ENCODE measurements at places on chromosomes 12 and 14.

- DNase-seq, result no peak
Measured at GRCh38 chr12:125892276-125892675, 827.0 kb downstream of the AACS start.

DNA sequence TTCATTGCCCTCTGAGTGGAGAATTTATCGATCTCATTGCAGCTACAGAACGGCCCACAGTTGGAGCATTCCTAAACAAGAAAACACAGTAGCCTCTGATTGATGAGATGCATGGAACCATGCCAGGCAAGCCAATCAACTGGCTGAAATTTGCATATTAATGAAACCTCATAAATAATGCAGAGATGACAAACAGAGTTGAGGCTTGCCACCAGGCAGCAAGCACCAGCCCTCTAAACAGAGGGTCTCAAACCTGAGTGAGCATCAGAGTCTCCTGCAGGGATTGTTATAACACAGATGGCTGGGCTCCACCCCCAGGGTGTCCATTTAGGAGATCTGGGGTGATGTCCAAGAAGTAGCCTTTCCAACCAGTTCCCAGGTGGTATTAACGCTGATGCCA, 60.9 kb upstream of the CMKLR1 start:
- DNase-seq, result no peak

- DNase-seq, result no peak
Measured at GRCh38 chr12:93707836-93708235, 30.7 kb downstream of the CRADD start.

DNA sequence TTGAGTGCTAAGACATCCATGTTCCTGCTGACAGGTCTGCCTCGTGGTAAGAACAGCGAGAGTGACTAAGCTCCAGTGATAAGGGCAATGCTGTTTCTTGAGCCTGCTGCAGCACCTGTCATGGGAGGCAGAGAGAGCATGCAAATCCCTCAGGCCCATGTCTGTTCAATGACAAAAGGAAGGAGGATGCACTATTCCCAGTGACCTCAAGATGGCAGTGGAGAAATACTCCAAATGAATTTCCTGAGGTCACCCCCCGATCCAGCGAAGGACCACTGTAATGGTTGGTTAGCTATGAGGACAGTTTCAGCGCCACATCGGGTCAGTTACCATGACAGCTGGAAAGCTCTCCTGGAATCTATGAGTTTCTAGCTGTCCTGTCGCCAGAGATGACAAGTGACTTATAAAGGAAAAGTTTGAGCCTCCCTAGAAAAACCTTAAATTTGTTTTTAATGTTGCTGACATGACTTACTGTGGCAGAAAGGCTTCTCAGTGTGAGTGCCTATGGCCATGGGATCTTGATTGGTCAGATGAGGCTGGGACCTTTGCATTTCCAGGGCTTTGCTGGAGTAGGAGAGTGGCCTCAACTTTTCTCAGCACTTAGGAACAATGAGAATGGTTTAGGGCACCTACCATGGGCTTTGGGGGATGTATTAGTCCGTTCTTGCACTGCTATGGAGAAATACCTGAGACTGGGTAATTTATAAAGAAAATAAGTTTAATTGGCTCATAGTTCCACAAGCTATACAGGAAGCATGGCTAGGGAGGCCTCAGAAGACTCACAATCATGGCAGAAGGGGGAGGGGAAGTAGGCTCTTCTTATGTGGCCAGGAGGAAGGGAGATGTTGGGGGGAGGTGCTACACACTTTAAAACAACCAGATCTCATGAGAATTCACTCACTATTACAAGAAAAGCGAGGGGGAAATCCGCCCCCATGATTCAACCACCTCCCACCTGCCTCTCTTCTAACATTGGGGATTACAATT, 88.0 kb upstream of the TMEM260 start:
- DNase-seq, result peak; percentile 16

DNA sequence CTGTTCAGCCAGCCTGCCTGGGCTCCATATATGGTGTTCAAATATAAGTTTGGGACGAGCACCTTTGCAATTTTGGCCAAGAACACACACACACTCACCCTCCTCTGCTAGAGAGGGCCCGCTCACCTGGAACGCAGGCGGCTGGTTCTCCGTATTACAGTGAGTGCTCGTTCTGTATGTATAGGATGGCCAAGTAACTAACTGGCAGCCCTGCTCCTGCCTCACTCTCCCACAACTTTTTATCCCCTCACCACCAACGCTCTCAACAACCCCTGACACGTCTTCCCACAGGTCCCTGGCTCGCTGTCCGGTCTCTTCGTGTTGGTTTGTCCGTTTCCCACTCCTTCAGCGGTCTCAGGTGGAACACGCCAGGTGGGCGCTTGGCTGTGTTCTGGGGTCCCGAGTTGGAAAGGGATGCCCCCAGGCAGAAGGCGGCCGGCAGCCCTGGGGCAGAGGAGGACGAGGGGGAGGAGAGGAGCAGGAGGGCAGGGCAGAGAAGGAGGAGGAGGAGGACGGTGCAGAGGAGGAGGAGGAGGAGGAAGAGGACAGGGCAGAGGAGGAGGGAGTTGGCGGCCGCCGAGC, 398 bp upstream of the MSRB3 start:
- DNase-seq, result no peak

DNA sequence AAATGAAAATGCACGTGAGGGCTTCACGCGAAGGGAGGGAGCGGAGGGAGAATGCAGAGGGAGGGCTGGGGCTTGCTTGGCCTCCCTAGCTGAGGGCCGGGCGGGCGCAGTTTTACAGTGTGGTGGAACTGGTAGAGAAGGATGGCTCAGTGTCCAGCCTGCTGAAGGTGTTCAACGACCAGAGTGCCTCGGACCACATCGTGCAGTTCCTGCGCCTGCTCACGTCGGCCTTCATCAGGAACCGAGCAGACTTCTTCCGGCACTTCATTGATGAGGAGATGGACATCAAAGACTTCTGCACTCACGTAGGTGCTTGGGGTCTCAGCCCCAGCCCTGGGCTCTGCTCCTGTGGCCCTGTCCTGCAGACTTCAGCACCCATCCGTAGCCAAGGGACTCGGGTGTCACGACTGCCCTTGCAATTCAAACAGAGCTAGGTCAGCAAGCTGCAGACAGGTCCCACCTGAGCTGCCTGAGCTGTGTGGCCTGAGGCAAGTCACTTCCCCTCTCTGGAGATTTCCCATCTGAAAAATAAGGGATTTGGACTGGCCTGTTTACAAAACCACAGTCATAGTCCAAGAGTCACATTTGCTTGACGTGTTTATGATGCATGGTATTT, 18.4 kb downstream of the OTUB2 start:
- no peak for DNase-seq

DNA sequence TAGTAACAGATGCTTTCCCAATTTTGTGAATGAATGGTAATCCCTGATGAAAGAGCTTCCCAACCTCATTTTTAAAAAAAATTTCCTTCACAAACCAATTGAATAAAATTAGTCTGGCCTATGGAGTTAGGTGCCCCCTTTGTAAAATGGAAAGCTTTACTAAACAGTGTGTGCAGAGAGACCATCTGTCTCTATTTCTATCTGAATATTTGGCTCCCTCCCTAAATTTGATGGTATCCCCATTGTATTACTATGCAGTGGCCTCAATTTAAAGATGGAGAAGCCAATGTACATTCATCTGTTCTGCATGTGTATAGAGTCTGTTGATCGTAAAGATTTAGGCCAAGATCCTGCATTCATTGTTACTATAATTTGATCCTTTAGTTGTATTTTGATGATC, 397.7 kb upstream of the RGS6 start:
- no peak for DNase-seq

- peak; percentile 87 for DNase-seq
Measured at GRCh38 chr14:76772300-76773187, 11.3 kb downstream of the VASH1 start.

DNA sequence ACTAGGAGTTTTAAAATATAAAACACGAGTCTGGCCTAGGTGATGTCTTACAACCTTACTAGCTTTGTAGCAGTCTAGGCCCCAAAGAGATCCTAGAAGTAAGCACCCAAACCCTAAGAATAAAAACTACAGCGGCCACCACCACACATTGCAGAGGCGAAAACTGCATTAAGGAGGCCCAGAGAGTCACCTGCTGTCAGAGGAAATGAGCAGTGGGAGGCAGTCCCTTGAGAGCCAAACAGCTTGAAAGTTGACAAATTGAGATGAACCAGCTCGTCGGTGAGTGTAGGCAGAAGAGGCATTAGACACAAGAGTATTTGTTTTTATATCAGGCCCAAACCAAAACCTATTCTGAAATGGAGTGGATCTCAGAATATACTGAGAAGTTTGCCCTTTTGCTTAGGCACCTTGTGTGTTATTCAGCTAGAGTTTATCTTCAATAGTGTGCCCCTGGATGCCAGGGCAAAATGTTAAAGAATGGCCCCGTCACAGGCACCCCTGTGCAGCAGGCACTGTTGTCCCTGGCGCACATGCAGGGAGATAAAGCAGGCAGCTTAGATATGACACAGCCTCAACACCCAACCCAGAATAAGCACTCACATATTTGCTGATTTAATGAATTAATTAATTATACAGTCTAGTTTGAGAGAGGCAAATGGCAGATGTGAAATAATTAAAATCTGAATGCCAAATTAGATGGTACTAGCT, 56.7 kb downstream of the TTC7B start:
- no peak for DNase-seq

GRCh38 chr12:3651585-3652424, 101.1 kb downstream of the CRACR2A start:
- DNase-seq, result no peak

- peak; percentile 35 for DNase-seq
Measured at GRCh38 chr12:84874125-84874824, 38.3 kb downstream of the SLC6A15 start.

GRCh38 chr14:32306549-32306948, 22.5 kb upstream of the AKAP6 start:
- no peak for DNase-seq

DNA sequence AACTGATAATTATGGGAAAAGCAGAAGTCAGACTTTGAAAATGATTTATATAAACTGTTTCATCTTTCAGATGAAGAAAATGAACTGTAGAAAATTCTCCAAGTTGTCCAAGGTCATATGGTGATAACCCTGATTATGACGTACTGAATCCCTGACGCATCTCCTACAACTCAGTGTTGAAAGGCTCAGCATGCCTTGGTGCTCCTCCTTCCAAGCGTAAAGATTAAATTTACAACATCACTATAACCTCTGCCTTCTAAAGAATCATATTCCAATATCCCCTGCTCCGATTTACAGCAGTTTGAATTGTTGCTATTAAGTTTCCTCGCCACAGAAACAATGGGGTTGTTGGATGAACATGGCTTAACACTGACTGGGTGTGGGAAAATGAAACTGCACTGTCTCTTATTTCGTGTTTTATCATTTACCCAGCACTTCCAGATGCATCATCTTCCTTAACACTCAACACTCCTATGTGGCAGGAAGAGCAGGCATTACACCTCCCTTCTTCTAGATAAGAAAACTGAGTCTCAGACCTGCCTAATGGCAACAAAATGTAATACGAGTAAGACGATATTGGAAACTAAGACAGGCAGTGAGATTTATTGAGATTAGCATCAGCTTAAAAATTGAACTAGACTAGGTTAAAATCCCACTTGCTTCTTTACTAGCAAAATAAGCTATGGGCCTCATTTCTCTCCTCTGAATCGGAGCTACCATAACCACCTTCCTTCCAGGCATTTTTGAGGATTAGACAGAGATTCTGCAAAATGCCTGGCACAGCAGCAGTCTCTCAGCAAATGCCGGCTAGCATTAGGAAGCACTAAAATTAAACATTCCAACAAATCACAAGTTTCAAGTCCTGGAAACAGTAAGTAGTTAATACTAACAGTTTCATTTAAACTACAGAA, 74.2 kb downstream of the PPM1H start:
- no peak for DNase-seq

DNA sequence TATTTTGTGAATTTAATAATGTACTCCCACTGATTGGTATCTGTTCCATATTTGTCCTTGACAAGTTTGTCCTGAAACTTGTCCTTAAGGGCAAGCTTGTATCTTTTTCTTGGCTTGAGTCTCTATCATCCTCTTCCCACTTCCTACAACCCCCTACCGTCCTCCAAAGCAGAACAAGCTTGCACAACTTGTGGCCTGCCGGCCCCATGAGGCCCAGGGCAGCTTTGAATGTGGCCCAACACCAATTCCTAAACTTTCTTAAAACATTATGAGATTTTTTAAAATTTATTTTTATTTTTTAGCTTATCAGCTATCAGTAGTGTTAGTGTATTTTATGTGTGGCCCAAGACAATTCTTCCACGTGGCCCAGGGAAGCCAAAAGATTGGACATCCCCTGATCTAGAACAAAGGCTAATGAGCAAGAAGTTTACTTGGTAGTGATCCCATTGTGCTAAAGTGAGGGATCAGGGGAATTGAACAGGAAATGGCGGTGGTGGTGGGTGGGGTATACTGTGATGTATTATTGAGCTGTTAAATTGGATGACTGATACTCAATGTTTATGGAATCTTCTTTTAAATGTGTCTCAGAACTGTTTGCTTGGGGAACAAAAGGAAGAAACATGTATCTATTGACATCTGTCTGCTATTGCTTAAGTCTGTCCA, 37.8 kb downstream of the TMX1 start:
- DNase-seq, result peak; percentile 60

DNA sequence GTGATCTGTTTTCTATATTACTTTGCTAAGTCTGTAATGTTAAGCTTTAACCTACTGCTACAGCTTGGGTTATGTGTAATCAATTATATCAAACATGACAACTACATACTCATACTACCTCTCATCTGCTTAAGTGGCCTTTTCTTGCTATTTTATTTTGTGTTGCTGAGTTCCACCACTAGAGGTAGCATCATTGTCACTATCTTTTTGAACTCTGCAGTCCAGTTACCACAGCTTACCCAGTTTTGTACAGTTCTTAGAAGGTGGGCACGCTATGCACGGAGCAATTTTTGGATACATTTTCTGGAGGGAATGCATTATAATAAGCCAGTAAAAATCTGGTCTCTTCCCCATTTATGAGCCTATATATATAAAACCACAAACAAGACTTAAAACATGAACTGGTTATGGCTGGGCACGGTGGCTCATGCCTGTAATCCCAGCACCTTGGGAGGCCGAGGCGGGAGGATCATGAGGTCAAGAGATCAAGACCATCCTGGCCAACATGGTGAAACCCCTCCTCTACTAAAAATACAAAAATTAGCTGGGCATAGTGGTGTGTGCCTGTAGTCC, 48.5 kb downstream of the SAV1 start:
- peak; percentile 54 for DNase-seq

- no peak for DNase-seq
Measured at GRCh38 chr12:29634057-29634456, 136.6 kb upstream of the OVCH1 start.

- no peak for DNase-seq
Measured at GRCh38 chr12:18907728-18908127, 169.8 kb downstream of the CAPZA3 start.

DNA sequence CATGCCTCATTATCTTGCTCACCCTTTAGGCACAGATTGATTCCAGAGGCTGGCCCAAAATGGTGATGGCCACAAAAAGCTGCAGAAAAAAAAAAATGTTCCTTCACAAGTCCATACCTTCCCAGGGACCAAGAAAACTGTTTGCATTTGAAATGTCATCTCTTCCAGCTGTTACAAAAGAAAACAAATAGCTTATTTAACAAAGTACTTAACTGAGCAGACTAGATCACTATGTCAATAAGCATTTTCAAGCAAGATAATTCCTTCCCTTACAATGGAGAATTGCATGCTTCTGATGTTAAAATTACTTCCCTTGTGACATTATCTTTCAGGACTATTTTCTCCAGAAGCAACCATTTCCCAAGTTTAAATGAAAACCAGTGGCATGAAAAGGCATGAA, 377.9 kb upstream of the KITLG start:
- no peak for DNase-seq

Data from MV-4-11 (cell line).